HFF-Myc (cell line): ENCODE measurements at places on chromosomes 3 and 15.

DNA sequence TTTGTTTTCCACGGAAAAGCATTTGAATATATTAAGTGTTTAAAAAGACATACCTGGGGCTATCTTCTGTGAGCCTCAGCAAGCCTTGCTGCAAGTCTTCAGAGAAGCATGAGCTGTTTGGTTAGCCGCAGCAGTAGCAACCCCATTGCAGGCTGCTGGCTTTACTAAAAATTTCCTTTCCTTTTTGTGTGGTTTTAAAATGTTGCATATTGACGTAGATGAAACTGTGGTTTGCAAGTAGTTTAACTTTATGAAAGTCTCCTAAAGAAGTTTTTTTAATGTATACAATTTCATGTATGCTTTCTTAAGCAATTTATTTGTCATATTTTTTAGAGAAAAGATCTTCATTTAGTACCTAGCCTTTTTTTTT is at the start of gene GPR171:
Gene GPR171 (minus strand): TSS at position 166 of the 370 bp plus-strand sequence. CDS start 3,830 bp downstream, outside the sequence.
- DNase-seq: no peak

DNA sequence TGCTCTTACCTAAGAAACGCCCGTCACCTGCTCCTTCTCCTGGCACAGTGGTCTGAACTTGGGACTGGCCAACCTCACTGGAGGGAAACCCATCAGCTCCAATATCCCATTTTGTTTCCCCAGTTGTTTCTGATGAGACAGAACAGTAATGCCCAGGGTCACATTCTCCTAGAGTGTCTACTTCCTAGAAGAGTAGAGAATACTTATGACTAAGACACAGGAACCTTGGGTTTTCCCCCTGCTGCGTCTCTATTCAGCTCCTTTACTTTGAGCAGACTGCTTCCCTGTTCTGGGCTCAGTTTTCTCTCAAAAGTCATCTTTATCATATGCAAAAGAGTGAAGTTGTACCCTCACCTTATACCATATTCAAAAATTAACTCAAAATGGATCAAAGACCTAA is 79.4 kb downstream of the POLR2M start:
- DNase-seq: no peak

GRCh38 chr3:38990621-38991020 is 61.1 kb downstream of the SCN11A start:
- DNase-seq: no peak

DNA sequence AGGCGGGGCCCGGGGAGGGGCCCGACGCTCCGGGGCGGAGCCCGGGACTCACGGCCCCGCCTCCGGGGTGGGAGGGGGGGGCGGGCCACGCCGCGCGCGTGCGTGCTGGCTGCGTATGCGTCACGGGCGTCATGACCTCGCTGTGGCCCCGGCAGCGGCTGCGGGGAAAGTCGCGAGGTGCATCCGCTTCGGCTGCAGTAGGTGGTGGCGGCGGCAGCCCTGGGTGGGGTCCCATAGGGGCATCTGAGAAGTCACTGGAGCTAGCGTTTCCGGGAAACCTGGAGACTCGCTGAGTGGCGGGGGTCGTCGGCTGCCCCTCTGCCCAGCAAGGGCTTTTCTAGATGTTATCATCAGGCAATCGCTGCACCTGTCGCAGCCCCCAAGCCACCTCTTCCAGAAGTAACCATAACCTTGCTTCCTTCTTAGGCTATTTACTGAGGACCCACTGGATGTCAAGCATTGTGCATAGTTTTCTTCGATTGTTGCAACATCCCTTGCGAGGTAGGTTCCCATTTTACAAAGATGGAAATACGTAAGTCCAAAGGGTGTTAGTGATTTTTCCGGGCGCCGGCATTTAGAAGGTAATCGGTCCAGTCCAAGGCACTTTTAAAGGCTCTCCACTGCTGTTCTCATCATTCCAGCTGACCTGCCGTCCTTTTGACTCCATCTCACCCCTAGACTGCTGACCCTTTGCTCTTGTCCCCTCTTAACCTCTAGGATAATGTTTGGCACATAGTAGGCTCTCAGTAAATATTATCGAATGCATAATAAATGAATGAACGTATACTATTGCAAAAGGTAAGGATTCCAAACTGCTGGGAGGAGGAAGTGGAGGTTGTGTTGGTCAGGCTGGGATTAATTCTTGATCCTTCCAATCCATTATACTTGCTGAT is at the start of gene GDPGP1:
Gene GDPGP1 (plus strand): TSS at position 114 of the 893 bp plus-strand sequence. CDS start 6,700 bp downstream, outside the sequence.
- DNase-seq: no peak

DNA sequence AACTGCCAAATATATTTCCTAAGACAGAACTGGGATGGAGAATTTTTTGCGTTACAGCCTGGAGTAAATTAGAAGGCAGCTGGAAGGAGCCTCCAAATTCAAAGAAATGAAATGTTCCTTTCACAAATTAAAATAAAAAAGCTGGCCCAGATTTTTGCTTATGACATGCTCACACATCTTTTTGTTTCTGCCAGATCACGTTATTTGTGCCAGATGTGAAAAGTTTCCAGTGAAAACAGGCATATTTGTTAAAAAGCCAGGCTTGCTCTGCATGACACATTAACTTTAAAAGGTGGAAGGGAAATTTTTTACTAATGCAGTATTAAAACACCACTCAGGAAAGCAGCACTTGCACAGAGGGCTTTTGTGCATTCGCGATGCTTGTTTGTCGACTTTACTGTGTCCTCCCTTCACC is 23.3 kb upstream of the ACKR4 start:
- no peak for DNase-seq

- DNase-seq: no peak
These were observed 46.1 kb downstream of the SLC2A2 start for GRCh38 chr3:170980399-170980798.
